Motor neuron (in vitro differentiated cells): ENCODE measurements at places on chromosomes 2 and 18. TPM values are rescaled to one million over a fixed set of nuclear protein-coding genes. Genes with fewer than 3 reads are reported as not detected.

- ATAC-seq = no peak
Measured at GRCh38 chr2:46034535-46034934, 262.7 kb upstream of the EPAS1 start.

DNA sequence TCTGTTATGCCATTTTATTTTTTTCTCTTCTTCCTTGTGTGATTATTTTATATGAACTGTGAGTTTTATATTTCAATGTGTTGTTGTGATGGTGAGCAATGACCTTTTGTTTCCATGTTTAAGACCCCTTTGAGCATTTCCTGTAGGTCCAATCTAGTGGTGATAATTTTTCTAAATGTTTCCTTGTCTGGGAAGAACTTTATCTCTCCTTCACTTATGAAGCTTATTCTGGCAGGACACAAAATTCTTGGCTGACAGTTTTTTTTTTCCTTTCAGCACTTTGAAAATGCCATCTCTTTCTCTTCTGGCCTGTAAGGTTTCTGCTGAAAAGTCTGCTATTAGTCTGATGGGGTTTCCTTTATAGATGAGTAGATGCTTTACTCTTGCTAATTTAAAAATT lies 53.2 kb downstream of the G6PC2 start:
- ATAC-seq = no peak

DNA sequence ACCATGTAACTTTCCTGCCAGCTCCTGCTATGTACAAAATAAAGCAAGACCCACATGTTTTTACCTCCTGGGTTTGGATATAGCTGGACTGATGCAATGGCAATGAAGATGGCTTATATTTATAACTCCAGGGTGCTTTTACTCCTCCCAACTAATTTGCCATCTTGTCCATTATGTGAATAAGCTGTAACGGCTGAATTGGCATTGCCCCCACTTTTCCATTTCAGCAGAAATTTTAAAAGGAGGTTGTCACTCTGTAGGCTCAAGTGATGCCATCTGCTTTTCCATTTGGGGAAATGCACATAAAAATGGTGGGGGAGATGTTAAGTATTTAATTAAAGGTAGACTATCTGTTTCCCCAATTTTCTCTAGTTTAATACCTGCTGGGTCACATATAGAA lies 345.5 kb downstream of the ERBB4 start:
- no peak for ATAC-seq

GRCh38 chr2:127632592-127633489 lies 13.1 kb upstream of the GPR17 start:
- ATAC-seq = no peak

The PPP1R1C gene
- 0.46 TPM in 1 of 2 replicates, not detected in the other for total RNA-seq
